ENCODE measurements at places on chromosomes 1 and 21. TPM values are rescaled to one million over a fixed set of nuclear protein-coding genes. Genes with fewer than 3 reads are reported as not detected.

Gene ZNHIT6
- total RNA-seq: 29.3 TPM

Gene NTMT2
- total RNA-seq: not detected

Gene ASPM
- 57.8 TPM for total RNA-seq

Gene CYP4Z1
- not detected for total RNA-seq

Gene TMEM51
- total RNA-seq: 21.2 TPM

Gene ADAM30
- total RNA-seq: not detected

Gene C1orf116
- 0.11 TPM for total RNA-seq

Gene LELP1
- not detected for total RNA-seq

Gene SPRR1A
- total RNA-seq: not detected

DNA sequence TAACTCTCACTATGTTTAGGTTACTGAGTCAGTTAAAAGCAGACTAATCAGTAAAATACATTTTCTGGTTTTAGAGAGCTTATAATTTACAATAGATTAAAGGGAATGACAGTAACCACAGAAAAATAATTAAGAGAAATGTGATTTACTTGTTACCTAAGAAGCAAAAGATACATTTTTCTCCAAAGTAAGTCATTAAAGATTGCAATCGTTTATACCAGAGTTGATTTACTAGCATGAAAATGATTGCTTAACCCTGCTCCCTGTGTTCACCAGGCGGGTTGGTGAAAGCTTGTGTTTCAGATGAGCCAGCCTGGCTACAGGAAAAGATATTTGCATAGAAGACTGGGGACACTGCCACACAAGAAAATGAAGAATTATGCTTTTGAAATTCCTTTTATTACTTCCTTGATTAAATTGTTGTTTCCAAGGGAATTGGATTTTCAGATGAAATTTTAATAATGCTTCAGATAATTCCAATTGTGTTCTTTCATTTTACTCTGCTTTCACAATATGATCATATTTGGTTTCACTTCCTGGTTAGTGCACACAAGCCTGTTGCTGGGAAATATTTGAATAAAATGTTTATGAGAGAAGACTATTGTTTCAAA, 27.9 kb downstream of the LRRC8B start:
- DNase-seq: peak; percentile 11

DNA sequence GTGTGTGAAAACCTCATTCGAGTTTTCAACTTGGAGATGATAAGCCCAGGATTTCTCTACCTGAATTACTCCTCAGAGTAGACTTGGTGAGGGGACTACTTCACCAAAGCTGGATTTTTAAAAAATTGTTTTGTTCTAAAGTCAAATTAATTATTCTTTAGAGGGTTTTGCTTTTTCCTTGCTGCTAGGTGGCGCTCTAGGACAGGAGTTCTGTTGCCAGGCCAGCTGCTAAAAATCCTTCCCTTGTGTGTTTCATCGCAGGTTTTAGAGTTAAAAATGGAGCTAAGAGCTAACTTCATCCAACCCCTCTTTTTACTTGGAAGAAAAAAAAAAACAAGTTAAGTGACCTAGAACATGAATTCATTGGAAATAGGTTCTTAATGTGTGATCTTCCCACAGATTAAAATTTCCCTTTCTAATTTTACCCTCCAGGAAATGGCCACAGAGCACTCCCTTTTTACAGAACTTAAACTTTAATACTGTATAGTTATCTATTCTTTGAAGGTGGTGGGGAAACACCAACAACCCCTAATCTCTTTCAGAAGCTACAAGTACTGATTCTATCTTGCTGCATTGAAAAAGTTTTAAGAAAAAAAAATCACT, 36.7 kb upstream of the FAM163A start:
- DNase-seq: peak; percentile 73

DNA sequence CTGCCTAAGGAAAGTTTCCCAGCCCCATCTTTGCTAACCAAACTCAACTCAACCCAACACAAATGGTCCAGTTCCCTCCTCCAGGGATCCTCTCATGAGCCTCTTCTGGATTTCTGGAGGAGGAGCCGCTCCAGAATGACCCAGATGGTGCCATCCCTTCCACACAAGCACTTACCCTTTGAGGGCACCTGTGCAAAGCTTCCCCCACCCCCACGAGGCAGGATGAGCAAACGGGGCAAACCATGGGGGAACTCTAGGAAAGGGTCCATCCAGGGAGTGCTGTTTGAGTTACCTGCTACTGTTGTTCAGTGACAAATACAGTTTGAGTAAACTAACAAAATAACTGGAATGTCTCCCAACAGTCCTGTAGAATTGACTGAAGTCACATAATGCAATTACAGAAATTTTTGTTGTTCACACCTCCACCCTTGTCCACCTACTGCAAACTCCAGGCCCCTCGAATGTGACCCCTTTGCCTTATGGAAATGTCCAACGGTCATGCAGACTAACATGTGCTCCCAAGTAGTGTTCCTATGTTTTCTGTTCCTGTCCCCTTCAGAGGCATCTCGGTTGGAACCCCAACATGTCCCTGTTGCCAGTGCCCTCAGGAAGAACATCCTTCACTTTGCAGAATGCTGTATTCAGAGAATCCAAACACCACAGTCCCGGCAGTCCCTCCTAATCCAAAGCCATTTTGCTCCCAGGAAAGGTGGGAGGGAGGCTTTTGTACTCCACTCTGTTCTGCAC, 160.1 kb downstream of the RRAGC start:
- DNase-seq: no peak

DNA sequence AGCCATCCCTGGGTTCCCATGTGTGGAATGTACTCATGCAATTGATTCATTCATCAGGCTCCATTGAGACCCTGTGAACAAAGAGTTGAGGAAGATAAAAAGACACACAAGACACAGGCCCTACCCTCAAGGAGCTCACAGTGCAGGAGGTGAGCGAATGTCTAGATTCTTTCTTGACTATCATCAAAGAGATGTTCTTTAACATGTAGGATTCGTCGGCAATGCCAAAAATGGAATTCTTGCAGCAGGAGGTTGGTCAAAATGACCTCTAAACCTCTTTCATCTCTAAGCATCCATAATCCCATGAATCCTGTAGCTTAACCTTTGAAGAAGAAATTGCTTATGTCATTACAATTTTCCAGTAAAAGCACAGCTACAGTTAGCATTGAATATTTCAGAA, 27.9 kb upstream of the TTF2 start:
- no peak for DNase-seq

DNA sequence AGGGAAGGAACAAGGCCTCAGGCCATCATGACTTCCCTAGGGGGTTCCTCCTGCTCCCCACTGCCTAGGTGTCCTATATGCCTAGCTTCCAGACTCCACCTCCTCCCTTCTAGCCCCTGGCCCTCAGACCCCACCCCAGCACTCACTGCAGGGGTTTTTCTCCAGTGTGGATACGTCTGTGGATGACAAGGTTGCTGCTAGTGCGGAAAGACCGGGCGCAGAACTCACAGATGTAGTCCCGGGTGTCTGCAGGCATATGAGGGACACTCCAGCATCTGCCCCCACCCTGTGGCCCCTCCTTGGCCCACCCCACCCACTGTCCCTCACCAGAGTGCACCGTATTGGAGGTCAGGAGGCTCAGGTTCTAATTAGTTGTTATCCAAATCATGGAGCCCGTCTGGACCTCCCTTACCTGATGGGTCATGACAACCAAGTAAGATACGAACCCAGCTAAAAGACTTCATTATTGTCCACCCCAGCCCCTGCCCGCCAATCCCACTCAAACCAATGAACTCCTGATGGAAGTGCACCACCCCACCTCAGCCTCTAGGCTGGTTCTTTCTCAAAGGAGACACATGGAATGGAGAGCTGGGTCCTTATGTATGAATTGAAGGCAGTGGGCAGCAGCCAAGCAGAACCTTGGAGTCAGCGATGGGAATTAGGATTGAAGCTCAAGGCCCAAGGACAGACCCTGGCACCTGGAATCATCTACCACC, 8.2 kb downstream of the ZNF692 start:
- no peak for DNase-seq

- no peak for DNase-seq
These were observed 45.4 kb downstream of the NUAK2 start for GRCh38 chr1:205275916-205276688.

GRCh38 chr1:116540088-116540487, 30.7 kb downstream of the CD58 start:
- DNase-seq: no peak

DNA sequence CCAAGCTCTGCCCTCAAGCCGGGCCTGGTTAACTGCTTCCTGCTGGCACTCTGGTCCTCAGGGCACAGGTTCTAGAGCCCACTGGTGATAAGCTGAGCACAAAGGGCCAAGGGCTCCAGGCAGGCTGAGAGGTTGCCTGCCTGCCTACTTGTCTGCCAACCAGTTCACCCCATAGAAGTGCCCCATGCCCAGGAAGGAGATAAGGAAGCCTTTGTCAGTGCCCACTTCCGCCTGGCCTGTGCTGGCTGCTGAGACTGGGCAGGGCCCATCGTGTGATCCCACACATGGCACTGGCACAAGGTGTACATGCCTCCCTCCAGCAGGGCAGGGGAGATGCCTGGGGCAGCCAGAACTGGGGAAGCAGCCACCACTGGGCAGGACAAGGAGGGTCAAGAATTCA, 24.1 kb downstream of the SLC9A1 start:
- no peak for DNase-seq

GRCh38 chr1:149884433-149885338, 14.7 kb upstream of the BOLA1 start:
- DNase-seq: peak; percentile 54

- DNase-seq: no peak
These were observed 48.1 kb upstream of the ANGPTL1 start for GRCh38 chr1:178918955-178919354.

- DNase-seq: no peak
These were observed 62.0 kb downstream of the SIK1 start for GRCh38 chr21:43364851-43365424.

DNA sequence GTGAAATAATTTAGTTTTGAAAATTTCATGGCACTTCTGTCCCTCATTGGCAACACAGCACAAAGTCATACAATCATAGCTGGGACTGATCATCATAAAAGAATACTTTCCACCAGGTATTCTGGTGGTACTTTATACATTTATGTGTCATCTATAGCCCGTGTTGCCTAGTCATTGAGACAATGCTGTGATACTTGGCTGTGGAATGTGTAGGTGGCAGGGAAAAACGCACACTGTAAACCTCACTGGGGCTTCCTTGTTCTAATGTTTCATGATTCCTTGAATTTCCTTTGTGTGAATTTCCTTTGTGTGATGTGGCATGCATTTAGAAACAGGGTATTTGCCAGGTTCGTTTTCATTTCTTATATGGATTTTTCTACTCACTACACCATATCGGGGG, 118.3 kb downstream of the FMN2 start:
- DNase-seq: peak; percentile 40

- DNase-seq: no peak
These were observed 32.5 kb downstream of the SLC22A15 start for GRCh38 chr1:116008656-116009390.

GRCh38 chr1:234538930-234539649, 60.1 kb upstream of the TARBP1 start:
- no peak for DNase-seq

DNA sequence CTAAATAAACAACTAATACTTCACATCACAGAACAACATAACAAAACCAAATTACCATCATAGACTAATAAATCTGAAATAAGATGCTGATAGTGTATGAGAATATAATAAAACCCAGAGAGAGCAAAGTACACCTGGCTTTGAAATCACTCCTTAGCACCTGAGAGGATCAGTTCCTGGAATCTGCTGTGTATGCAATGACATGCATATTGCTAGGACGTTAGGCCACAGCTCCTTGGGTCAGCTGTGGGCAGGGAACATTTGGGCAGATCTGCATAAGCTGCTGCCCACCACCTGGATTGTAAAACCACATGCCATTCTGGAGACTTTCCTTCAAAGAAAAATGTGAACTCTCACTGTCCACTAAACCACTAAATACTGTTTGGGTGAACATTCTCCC, 81.1 kb downstream of the NR5A2 start:
- no peak for DNase-seq

- peak; percentile 9 for DNase-seq
These were observed 118.3 kb downstream of the OLFML2B start for GRCh38 chr1:161905269-161905884.

- no peak for DNase-seq
These were observed 61.6 kb downstream of the FHAD1 start for GRCh38 chr1:15308621-15309027.

GRCh38 chr1:114189398-114189797, 35.7 kb upstream of the SYT6 start:
- no peak for DNase-seq

DNA sequence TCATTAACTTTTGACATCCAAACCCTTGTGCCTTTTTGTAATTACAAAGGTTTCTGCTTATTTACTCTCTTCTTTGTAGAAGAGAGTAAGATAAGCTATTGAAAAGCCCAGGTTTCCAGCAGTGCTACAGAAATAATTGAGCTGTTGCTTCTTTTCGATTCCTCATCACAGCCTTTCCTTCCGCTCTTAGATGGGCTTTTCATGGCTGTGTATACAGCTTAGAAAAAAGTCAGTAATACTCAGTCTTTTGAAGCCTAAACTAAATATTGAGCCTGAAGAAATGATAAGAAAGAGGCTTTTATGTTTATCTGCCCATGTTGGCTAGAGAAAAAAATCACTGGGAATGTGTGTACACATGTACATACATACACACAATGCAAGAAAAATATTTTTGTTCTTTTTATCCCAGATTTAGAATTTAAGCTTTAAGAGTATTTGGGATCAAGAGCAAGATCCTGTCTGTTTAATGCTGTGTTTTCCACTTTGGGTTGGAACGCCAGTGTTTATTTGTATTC, 172.4 kb downstream of the VPS13D start:
- no peak for DNase-seq

GRCh38 chr1:206037581-206037980, 13.9 kb upstream of the CTSE start:
- no peak for DNase-seq

GRCh38 chr1:35600593-35600992, 27.5 kb downstream of the TFAP2E start:
- DNase-seq: no peak

- DNase-seq: no peak
These were observed 18.7 kb downstream of the PRPF38A start for GRCh38 chr1:52423055-52423454.

GRCh38 chr21:27741736-27742135, 774.8 kb upstream of the ADAMTS5 start:
- no peak for DNase-seq
